ENCODE measurements at places on chromosomes 7 and 10. TPM values are rescaled to one million over a fixed set of nuclear protein-coding genes. Genes with fewer than 3 reads are reported as not detected.

DNA sequence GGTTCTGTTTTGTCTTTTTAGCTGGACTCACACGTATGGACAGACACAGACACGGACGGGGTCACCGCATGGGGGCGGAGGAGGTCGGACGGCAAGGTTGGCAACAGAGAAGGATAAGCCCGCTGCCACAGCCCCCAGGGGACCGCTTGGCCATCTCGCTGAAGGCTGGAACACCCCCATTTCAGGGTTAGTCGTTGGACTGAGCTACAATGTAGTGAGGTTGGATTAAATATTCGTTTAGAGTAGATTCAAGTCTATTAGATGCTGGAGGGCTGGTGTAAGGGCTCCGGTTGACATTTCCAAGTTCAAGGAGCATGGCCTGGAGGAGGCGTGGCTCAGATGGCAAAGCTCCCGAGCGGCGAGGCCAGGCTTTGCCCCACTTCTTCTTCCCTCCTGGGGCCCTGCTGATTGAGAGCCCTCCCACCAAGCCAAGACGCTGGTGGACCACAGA lies 35.2 kb downstream of the PPIF start:
- ATAC-seq: no peak

DNA sequence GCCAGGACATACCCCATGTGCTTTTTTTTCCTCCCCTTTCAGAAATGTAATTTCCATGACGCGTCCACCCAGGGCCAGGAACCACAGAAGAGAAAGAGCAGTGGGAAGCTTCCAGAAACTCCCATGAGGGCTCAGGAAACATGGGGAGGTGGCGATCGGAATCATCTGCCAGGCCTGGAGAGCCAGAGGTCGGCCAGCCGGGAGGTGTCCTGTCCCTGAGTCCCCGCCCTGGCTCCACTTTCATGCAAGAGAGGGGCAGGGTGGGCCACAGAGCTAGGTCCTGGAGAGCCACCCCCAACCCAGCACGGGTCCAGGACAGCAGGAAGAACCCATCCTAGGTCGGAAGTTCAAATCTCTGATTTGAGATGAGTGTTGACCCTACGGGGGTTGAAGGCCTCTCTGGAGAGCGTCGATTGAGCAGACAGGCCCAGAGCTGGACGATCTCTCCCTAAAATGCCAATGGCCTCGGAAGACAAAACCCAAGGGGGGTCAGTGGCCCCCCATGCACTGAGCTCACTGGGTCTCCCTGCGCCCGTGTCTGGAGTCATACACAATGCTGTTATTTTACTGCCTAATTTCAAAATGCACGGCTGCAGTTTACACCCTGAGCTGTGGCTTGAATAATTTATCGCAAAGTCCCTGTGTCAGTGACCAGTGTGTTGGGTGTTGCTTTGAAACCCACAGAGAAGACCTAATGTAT lies 594.1 kb downstream of the PTPRN2 start:
- ATAC-seq: no peak

GRCh38 chr10:112226439-112227248 lies 43.1 kb upstream of the GPAM start:
- no peak for ATAC-seq

GRCh38 chr10:15789793-15790525 lies 70.2 kb upstream of the ITGA8 start:
- ATAC-seq: peak; percentile 71

DNA sequence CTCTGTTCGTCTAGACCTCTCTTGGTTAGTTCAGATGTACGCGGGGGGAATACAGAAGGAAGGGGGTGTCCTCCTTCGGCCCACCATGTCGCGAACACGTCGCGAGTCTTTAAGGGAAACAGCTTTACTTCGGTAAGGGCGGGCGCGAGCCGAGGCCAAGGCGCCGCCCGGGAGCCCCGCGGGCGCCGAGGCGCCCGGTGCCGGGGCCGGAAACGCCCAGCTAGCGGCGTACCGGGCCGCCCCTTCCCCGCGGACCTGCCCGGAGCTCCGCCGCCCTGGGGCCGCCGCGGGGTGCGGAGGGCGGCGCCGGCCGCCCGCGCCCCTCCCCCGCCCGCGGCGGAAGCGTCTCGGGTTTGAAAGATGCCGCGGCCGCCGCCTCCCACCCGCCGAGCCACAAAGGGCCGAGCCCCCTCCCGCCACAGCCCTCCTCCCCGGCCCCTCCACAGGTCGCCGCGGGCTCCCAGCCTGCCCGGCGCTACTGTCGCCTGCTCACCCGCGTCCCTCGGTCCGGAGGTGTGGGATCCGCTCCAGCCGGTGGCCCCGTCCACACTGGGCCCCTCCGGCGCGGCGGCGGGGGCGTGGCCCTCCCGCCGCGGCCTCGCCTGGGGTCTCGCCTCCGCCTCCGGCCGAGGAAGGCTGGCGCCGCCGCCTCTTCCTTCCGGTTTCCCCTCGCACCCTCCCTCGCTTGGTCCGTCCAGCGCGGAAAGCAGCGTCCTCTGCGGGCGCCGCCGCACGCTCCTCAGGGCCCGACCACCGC lies at the start of gene KBTBD2:
KBTBD2 (minus strand) TSS at position 718 of the 757 bp plus-strand sequence. CDS start 12,156 bp downstream, outside the sequence.
- ATAC-seq: peak; percentile 84

- no peak for ATAC-seq
These were observed 367.0 kb upstream of the MGMT start for GRCh38 chr10:129099992-129100391.

Gene NRG3
- total RNA-seq: 0.54 TPM

Gene LRRC4
- total RNA-seq: 1.9 TPM

Gene TLX1
- not detected for total RNA-seq

Gene HEPACAM2
- total RNA-seq: not detected

Measured in gastroesophageal sphincter (tissue), 4 donors.